Sigmoid colon (tissue), 7 donors: ENCODE measurements at places on chromosomes 11 and 22. TPM values are rescaled to one million over a fixed set of nuclear protein-coding genes. Genes with fewer than 3 reads are reported as not detected.

- no peak for DNase-seq
These were observed 58.4 kb upstream of the PSMA1 start for GRCh38 chr11:14578541-14578956.

DNA sequence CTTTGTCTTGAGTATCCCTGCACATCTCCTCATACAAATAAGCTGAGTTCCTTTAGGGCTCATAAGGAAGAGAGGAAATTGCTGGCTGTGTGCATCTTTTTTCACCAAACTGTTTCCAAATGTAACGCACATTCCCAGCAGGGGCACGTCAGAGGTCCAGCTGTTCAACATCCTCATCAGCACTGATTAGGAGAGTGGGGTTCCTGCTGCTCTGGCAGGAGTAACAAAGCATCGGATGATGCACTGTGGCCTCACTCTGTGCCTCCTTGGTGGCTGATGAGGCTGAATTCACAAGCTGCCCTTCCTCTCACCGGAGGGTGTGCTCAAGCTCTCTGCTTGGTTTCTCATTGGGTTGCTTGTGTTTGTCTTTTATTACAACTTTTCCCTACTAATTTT lies 35.5 kb upstream of the SLC25A1 start:
- DNase-seq = no peak

PKNOX2 gene
- total RNA-seq = 2.0 TPM

- no peak for DNase-seq
These were observed 27.9 kb downstream of the PARVB start for GRCh38 chr22:44051961-44052360.

DNA sequence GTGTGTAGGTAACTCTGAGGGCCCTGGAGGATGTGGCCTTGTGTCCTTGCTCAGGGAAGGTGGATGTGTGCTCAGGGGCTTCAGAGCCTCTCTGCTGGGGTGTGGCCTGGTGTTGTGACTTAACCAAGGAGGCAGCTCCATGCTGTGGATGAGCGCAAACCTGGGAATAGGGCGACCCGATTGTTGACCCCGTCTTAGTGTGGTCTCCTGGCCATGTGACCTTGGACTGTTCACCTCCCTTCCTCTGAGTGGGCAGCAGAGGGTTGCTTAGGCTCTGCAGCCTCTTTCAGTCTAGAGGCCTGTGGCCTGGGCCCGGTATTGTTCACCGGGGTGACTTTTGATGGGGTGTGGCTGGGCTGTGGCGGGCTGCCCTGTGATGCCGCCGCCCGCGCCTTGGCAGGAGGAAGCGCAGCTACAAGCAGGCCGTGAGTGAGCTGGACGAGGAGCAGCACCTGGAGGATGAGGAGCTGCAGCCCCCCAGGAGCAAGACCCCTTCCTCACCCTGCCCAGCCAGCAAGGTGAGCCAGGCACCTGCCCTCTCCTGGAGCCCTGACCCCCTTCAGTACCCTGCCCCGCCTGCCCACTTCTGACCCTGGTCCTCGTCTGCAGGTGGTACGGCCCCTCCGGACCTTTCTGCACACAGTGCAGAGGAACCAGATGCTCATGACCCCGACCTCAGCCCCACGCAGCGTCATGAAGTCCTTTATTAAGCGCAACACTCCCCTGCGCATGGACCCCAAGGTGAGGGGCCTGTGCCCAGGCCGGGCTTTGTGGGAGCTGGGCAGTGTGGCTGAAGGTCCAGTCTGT lies 16.7 kb downstream of the INCENP start:
- no peak for DNase-seq

KCNE3 gene
- 5.4 TPM for total RNA-seq

- no peak for DNase-seq
These were observed 2.0 kb upstream of the CABP7 start for GRCh38 chr22:29717789-29718188.

DNA sequence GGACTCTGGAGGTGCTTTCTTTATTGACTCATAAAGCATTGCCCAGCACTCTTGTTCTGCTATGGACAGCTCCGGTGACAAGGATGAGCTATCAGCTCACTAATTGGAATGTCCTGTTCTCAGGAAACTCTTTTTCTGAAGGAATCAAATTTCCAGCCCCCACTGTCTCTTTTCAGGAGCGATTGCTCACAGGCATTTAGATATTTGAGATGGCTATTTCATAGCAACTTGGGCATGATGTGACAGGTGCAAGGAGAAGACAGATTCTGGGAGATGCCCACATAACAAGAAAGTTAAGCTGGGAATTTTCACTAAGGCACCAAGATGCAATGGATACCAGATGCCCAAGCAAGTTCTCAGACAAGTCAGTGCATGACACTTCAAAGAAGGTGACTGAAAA lies 123.4 kb upstream of the CSNK2A3 start:
- no peak for DNase-seq

DNA sequence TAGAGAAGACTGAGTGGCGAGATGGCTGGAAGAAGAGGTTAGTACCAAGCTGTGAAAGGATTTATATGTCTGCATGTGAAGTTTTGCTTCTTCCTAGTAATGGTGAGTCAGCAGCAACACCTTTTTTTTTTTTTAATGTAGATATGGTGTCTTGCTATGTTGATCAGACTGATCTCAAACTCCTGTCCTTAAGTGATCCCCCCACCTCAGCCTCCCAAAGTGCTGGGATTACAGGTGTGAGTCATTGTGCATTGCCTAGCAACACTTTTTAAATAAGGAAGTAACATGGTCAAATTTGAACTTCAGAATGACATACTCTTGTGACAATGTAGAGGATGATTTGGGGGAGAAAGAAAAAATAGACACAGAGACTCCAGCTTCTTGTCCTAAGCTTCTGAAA lies 6.5 kb upstream of the CSTPP1 start:
- no peak for DNase-seq

DNA sequence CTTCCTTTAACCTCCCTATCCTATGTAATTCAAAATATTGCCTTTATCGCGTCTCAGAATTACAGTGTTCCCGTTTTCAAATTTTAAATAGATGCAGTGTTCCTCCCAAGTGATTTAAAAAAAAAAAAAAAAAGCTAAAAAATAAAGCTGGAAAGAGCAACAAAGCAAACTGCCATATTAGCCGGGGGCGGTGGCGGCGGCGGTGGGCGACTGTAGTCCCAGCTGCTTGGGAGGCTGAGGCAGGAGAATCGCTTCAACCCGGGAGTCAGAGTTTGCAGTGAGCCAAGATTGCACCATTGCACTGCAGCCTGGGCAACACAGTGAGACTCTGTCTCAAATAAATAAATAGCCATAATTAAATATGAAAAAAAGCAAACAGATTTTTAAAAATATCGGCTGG lies 5.5 kb upstream of the AGBL2 start:
- DNase-seq = no peak

GRCh38 chr11:97506076-97506759 lies 1116.4 kb downstream of the JRKL start:
- no peak for DNase-seq

APOL5 gene
- not detected for total RNA-seq

GRCh38 chr11:61697764-61698163 lies 17.6 kb downstream of the DAGLA start:
- DNase-seq = no peak

DNA sequence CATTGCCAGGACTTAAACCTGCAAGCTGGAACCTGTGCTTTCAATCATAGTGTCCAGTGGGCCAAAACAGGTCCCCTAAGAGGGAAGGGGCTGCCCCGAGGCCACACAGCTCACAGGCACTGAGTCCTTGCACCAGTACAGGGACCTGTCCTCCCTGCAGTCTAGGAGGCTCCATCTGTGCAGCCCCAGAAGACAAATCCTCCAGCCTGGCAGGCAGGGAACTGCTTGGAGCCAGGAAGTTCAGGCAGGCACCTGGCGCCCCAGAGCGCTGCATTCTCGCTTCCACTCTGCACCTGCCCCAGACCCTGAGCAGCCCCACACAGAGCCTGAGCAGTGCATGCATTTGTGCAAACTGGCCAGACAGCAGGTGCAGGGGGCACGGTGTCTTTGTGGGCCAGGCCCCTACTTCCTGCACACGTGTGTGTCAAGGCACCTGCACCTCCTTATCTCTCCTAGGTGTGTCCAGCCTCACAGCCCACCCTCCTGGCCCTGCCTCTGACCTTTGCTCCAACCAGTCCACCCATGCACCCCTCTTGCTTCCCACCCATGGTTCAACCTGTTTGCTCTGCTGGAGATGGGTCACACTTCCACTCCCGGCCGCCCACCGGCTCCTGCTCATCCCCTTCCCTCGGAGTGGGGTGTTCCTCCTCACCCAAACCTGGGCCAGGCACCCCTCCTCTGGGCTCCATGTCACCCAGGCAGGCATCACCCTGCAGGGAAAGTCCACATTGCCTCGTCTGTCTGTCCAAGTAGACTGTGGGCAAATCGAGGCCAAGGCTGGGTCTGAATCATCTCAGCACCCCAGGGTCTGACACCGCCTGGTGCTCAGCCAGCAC lies 19.0 kb downstream of the LINC01488 start:
- peak; percentile 54 for DNase-seq

APOA4 gene
- not detected for total RNA-seq

DNA sequence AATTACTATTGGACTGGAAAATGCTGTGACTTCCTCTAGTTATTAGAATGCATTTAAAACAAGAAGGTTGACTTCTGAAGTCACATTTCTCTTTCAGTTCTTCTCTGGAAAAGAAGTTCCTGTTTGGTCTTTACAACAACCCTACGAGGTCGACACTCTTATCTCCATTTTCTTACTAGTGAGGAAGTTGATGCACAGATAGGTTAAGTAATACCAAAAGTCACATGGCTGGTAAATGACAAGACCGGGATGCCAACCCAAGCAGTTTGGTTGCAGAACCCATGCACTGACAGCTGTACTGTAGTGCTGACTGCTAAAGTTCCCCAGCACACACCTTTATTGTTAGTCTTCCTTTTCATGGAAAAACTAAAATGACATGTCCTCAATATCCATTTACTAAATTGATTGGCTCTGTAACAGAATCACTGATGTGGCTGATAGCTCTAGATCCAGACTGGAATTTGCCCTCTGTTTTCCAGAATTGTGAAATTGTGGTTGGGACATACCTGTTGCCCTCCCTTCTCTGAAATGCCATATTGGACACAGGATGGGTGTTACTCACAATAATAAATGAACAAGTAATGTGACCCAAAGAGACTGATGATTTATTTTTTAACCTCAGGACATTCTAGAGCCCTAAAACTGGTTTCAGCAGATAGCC lies 9.4 kb upstream of the TECTA start:
- no peak for DNase-seq

DNA sequence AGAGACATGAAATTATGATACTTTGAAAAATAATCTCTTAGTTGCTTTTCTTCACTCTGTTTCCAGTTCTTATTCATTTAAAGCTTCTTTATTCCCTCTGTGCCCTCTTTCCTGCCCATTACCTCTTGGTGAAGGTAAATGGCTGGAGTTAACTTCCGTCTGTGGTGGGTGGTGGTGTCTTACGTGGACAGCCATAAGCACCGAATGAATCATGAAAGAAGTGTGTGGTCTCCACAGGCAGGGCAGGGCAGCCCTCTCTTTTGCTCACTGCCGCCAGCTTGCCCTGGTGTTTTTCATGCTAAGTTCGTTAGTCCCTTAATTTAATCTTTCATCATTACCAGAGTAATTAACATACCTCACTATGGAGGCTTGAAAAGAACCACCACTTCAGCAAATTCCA lies 98.7 kb upstream of the SORL1-AS1 start:
- DNase-seq = no peak

DNA sequence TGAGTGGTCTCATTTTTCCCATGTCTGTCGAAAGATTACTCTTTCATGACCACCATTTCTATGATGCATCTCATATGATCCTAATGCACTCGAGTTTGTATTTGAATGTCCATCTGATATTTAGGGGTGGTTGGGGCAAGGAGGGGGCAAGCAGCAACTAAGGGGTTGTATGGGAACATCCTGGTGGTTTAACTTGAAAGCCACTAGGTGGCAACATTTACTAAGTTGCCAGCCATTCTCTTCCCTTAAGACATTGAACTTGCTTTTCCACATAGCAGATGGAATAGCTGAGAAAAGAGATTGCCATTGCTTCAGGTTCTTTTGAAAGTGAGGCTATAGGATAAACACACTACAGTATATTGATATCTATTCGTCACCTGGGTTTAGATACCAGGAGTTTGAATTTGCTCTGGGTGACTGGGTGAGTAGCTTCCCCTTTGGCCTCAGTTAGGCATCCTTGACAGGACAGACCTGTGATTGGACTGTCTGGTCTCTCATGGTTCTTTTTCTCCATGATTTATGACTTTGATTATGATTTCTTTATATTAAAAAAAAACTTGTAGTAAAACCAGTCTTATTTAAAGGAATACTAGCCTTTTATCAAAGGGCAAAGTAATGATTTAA lies 32.4 kb downstream of the NF2 start:
- DNase-seq = no peak

DNA sequence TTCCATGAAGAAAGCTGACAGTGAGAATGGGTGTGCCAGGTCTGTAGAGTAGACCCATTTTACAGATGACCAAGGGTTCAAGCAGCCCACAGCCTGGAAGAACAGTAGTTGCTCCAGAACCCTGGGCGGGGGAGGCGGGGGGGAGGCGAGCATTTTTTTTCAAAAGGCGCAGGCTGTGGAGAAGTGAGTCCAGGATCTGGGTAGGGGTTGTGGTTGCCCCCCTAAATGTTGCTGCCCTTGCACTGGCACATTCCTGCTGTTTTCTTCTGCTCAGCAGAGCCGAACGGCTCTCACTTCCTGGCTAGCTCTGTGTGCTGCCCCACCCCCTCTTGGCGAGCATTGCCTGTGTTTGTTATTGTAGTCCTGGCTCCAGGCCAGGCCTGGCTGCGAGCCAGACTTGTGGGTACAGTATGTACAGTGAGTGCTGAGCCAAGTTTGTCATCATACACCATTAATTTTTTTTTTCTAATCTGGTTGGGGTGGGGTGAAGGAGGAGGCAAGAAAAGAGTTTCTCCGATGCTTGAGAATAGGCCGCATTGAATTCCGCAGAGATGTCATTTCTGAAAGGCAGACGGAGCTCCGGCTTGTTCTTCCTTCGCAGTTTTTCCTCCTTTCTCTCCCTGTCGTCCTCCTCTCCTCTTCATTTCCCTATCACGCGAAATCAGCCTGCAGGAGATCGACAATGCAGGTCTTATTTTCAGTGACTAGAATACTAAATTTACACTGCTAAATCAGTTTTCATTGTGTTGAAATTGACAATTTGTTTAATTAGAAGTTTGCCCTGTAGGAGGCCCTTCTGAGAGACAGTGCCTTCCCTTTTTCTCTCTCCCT lies 100.5 kb downstream of the ZBTB16 start:
- DNase-seq = peak; percentile 100

DNA sequence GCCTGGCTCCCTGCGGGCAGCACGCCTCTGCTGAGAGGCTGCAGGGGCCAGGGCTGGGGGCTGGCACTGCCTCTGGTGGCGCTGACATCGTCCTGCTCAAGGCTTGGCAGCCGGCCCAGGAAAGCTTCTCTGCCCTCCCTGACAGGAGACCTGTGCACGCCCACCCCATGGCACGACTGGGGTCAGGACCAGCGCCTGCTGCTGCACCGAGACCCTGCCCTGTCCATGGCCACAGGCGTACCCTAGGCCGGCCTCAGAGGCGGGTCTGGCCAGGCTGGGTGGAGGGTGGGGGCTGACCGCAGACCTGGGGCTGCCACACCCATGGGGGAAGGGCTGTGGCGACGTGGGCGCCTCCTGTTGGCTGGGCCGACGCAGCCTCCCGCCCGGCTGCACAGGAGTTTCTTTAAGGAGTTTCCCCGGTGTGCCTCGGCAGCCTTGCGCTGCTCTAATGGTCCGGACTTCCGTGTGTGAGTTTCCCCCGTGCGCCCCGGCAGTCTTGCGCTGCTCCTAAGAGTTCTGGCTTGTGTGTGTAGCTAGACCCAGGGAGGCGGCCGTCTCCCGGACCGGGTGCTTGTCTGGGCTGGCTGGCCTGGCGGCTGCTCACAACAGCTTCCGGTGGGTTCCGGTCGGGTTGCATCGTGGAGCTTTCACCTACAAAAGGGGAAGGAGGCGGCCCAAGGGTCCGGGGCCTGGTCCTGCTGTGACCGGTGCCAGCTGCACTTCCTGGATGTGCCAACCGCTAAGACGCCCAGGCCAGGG lies 4.6 kb downstream of the TRABD start:
- DNase-seq = peak; percentile 87

- DNase-seq = no peak
These were observed 21.0 kb downstream of the TNRC6B start for GRCh38 chr22:40198733-40199132.
